ENCODE measurements at places on chromosomes 1 and 21. TPM values are rescaled to one million over a fixed set of nuclear protein-coding genes. Genes with fewer than 3 reads are reported as not detected.

KCND3 gene
- total RNA-seq, result 0.28 TPM

SPATA17 gene
- 1.1 TPM for total RNA-seq

KRTAP11-1 gene
- not detected for total RNA-seq

MED8 gene
- 57.2 TPM for total RNA-seq

MARK1 gene
- total RNA-seq, result 2.5 TPM

DENND1B gene
- total RNA-seq, result 6.9 TPM

ANXA9 gene
- total RNA-seq, result not detected

AJAP1 gene
- under 0.01 TPM for total RNA-seq

HAO2 gene
- not detected for total RNA-seq

S100B gene
- total RNA-seq, result 0.28 TPM

DPYD gene
- total RNA-seq, result 67.1 TPM

PUM1 gene
- total RNA-seq, result 63.5 TPM

OR2T29 gene
- total RNA-seq, result not detected

CCDC190 gene
- total RNA-seq, result 1.1 TPM

BPNT1 gene
- total RNA-seq, result 38.7 TPM

ST6GALNAC5 gene
- 2.5 TPM for total RNA-seq

RASSF5 gene
- 0.38 TPM for total RNA-seq

TPTE gene
- total RNA-seq, result not detected

LCE1F gene
- not detected for total RNA-seq

C1orf94 gene
- total RNA-seq, result not detected

MFAP2 gene
- total RNA-seq, result 4.6 TPM

AKR7A3 gene
- total RNA-seq, result 0.28 TPM

CLEC20A gene
- not detected for total RNA-seq

AVPR1B gene
- not detected for total RNA-seq

POFUT2 gene
- 39.5 TPM for total RNA-seq

KRTAP10-5 gene
- not detected for total RNA-seq

STUM gene
- not detected for total RNA-seq

KCNE1 gene
- 0.19 TPM for total RNA-seq

CYYR1 gene
- total RNA-seq, result under 0.01 TPM

DEPDC1 gene
- 4.2 TPM for total RNA-seq

SPRR2D gene
- not detected for total RNA-seq

VASH2 gene
- total RNA-seq, result not detected

Data from regular cardiac myocyte (primary cell).